ENCODE measurements at places on chromosomes 4 and X. TPM values are rescaled to one million over a fixed set of nuclear protein-coding genes. Genes with fewer than 3 reads are reported as not detected.

DNA sequence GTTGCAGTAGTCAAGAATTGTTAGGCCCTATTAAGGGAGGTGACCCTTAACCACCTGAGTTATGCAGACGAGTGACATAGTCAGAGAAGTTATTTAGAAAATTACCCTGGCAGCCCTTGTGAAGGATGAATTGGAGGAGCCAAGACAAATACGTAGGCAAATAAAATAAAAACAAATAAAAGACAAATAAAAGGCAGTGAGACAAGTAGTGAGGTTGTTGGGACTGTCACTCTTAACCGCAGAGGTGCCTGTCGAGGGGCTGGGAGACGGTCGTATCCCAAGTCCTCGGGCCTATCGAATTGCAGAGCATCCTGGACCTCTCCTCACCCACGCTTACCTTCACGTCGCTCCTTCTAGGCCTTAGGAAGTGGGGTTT, 58.0 kb upstream of the ZC4H2 start:
- peak overlapping the region; percentile 55 for H3K4me3 ChIP-seq
- DNase-seq = no peak
- no peaks in the 10 kb centered on the region for H3K36me3 ChIP-seq
- H3K27me3 ChIP-seq = no peaks in the 10 kb centered on the region
- no peaks in the 10 kb centered on the region for H3K4me1 ChIP-seq
- peak overlapping the region; percentile 73 for H3K27ac ChIP-seq

GRCh38 chrX:71168134-71168533, 23.5 kb downstream of the NLGN3 start:
- no peaks in the 10 kb centered on the region for H3K27me3 ChIP-seq
- H3K36me3 ChIP-seq = no peaks in the 10 kb centered on the region
- no peak overlapping the region for H3K4me3 ChIP-seq
- no peaks in the 10 kb centered on the region for H3K4me1 ChIP-seq
- DNase-seq = no peak

Gene TMEM47
- total RNA-seq = 287 TPM

Gene CSAG3
- not detected for total RNA-seq

Gene ERVMER34-1
- 0.13 TPM for total RNA-seq

- no peak overlapping the region for H3K4me3 ChIP-seq
- H3K4me1 ChIP-seq = peaks cover 6% of the 10 kb centered on the region
- H3K27me3 ChIP-seq = no peaks in the 10 kb centered on the region
- H3K27ac ChIP-seq = peak overlapping the region; percentile 28
- no peaks in the 10 kb centered on the region for H3K36me3 ChIP-seq
Measured at GRCh38 chr4:169243825-169244609, 26.7 kb downstream of the SH3RF1 start.

DNA sequence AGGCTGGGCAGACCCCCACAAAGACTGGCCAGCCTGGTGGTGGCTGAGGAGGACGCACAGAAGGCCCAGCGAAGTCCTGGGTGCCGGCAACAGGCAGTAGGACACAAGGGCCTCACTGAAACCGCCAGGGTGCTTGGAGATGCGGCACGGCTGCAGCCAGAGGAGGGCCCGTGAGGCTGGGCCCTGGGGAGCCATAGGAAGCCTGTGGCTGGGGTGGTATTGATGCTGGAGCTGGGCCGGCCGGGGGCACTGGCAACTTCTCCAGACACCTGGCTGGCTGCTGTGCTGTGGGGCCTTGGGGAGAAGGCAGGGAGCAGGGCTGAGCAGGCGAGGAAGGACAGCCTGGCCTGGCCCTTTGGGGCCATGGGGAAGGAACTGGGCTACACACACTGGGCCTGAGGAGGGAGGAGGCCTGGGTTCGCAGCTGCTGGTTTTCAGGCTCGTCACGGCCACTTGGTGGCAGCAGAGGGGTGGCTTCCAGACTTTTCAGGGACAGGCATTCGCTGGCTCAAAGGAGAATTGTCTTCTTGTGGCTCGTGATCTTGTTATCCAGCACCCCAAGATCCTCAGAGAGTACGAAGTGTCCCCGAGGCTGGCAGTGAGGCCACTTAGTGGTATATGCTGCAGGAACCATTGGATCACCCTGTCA, 37.2 kb downstream of the ATP2B3 start:
- no peak overlapping the region for H3K27ac ChIP-seq
- H3K4me3 ChIP-seq = no peak overlapping the region
- H3K36me3 ChIP-seq = no peaks in the 10 kb centered on the region
- H3K4me1 ChIP-seq = no peaks in the 10 kb centered on the region
- DNase-seq = peak; percentile 87

- H3K36me3 ChIP-seq = no peaks in the 10 kb centered on the region
- no peak overlapping the region for H3K4me3 ChIP-seq
- H3K27me3 ChIP-seq = no peaks in the 10 kb centered on the region
- no peak overlapping the region for H3K27ac ChIP-seq
Measured at GRCh38 chrX:139112432-139112831, 400.9 kb upstream of the FGF13 start.

DNA sequence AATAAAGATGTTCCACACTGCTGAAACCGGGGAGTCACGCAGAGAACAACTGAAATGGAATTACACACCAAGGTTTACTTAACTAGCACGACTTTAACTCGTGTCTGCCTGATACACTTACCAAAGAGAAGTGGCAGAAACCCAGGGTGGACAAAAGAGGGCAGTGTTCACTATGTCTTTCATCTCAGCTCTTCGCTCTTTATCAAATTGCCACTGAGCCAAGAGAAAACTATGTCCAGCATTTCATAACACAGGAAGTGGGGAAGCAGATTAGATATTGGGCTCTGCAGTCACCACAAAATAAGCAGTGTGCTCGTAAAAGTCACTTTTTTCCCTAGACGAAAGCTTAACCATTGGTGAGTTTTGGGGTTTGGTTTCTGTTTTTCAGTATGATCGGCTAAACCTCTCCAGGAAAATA, 155.7 kb downstream of the CHIC2 start:
- DNase-seq = no peak
- H3K36me3 ChIP-seq = no peaks in the 10 kb centered on the region
- peak overlapping the region; percentile 76 for H3K4me3 ChIP-seq
- peak overlapping the region; percentile 51 for H3K27ac ChIP-seq
- no peaks in the 10 kb centered on the region for H3K27me3 ChIP-seq

DNA sequence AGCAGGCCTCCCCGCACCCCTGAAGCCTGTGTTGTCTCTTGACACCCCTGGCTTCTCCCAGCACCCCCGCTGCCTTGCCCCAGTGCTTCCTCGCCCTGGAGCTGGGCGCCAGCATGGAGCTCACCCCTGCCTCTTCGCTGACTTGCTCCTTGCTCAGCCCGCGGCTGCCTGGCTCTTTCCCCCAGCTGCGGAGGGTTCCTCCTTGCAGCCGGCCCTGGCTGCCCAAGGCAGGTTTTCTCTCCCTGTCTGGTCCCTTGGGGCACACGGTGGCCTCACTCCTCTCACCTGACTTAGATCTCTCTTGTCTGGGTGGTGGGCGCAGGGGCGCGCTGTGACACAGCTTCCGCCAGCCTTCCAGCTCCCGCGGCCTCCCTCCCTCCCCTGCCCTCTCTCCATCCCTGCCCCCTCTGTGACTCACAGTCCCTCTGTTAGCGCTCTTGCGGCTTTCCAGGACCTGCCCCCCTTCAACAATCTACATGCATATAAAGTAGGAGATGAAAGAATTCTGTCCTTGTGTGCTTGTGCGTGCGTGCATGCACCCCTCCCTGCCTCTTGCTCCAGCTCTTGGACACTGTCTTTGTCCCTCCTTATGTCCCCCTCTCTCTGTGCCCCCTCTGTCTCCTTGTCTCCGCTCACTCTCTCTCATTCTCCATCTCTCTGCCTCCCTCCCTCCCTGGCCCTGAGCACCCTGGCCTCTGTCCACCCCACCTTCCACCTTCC, 2.2 kb downstream of the PLXNB3 start:
- H3K4me1 ChIP-seq = no peaks in the 10 kb centered on the region
- no peak overlapping the region for H3K27ac ChIP-seq
- no peaks in the 10 kb centered on the region for H3K36me3 ChIP-seq
- H3K4me3 ChIP-seq = no peak overlapping the region
- peak; percentile 52 for DNase-seq

DNA sequence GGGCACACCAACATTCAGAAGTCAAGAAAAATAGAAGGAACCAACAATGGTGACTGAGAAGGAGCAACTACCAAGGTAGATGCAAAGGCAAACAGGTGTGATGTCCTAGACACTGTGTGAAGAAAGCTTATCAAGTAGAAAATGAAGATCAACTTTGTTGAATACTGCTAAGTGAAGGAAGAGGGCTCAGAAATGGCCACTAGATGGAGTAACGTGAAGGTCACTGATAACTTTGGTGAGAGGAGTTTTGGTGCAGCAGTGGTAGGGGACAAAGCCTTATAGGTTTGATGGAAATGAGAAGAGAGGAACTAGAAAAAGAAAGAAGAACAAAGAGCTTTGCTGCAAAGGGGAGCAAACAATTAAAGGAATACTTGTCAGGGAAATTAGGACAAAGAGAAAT, 23.5 kb downstream of the OTC start:
- H3K36me3 ChIP-seq = no peaks in the 10 kb centered on the region
- no peak overlapping the region for H3K27ac ChIP-seq
- no peak overlapping the region for H3K4me3 ChIP-seq
- DNase-seq = no peak
- no peaks in the 10 kb centered on the region for H3K27me3 ChIP-seq

GRCh38 chr4:70666369-70666768, at the start of gene JCHAIN:
JCHAIN (minus strand) TSS chr4:70666508; CDS start chr4:70666490, 18 bp downstream.
- H3K27ac ChIP-seq = no peak within 1 kb of the TSS
- no peaks in the 10 kb centered on the region for H3K4me1 ChIP-seq
- H3K4me3 ChIP-seq = no peak within 1 kb of the TSS

DNA sequence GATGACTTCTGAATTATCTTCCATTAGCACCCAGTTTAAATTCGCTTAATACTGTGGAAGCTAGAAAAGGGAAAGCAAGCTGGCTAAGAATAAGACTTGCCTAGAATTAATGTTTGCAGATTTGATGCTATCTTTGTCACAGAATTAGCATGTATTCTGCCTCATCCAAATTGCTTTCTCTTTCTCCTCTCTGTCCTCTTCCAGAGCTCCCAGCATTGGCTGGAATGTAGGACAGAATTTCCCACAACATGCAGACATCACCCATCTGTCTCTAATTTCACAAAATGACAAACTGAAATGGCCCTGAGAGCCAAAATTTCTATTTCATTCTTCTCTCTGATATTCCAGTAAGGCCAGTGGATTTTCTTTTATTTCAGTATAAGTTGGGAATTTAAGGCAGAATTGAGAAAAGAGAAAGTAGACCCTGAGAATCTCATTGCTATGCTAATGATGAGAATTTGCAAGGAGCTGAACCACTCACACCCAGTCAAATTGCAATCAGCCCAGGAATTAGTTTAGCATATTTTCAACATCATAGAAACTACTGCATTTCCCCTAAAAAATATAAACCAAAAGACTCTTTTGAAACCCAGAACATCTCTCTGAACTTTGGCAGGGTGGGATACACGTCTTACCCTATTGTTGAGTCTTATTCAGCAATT, 188.8 kb downstream of the RCHY1 start:
- no peak overlapping the region for H3K27ac ChIP-seq
- H3K27me3 ChIP-seq = no peaks in the 10 kb centered on the region
- peaks cover 5% of the 10 kb centered on the region for H3K4me1 ChIP-seq
- DNase-seq = no peak

Gene AIFM1
- total RNA-seq = 16.8 TPM

- H3K4me1 ChIP-seq = no peaks in the 10 kb centered on the region
- no peak overlapping the region for H3K4me3 ChIP-seq
- no peak for DNase-seq
- H3K27ac ChIP-seq = no peak overlapping the region
- H3K27me3 ChIP-seq = peaks cover 2% of the 10 kb centered on the region
- H3K36me3 ChIP-seq = no peaks in the 10 kb centered on the region
Measured at GRCh38 chr4:6499238-6499600, 26.8 kb upstream of the PPP2R2C start.

Gene MID2
- 23.3 TPM for total RNA-seq

GRCh38 chr4:6199422-6199921, 877 bp downstream of the JAKMIP1 start:
- H3K27ac ChIP-seq = no peak overlapping the region
- H3K27me3 ChIP-seq = no peaks in the 10 kb centered on the region
- no peak overlapping the region for H3K4me3 ChIP-seq
- H3K36me3 ChIP-seq = no peaks in the 10 kb centered on the region
- DNase-seq = no peak
- no peaks in the 10 kb centered on the region for H3K4me1 ChIP-seq

DNA sequence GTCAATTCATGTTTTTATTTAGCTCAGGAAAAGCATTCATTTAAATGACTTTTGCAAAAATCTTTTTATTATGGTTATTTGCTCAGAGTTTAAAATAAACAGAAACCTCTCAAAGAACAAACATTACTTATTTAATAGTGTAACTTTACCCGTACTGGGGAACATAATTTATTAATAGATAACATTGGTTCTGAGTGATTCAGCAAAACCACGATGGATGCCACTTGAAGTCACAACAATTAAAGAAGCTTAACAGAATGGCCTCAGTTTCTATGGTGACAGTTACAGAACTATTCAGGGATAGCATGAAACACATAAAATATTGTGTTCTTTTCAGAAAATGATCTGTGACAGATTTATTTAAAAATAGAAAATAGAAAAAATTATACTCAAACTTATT, 368.7 kb downstream of the CCSER1 start:
- no peaks in the 10 kb centered on the region for H3K36me3 ChIP-seq
- no peaks in the 10 kb centered on the region for H3K27me3 ChIP-seq
- H3K4me1 ChIP-seq = no peaks in the 10 kb centered on the region
- no peak for DNase-seq
- H3K27ac ChIP-seq = no peak overlapping the region
- H3K4me3 ChIP-seq = no peak overlapping the region

Gene FOXR2
- not detected for total RNA-seq

DNA sequence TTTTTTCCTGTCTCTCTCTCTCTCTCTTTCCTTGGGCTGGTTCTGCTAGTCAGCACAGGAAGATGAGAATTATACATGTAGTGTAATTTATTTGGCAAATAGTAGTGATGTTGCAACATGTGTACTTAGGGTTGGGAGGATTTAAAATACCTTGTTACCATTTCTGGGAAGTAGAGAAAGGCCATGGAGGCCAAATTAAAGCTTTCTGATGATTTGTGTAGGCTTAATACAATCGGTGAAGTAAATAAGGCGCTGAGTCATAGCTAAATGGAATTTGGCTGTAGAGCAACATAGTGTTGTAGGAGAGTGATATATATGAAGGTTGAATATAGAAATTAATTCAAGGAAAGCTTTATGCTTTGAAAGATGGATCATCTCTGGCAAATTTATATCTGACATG, 295.3 kb downstream of the GRID2 start:
- no peak for DNase-seq
- no peaks in the 10 kb centered on the region for H3K4me1 ChIP-seq

GRCh38 chrX:70039758-70040157, 10.0 kb downstream of the AWAT2 start:
- H3K27ac ChIP-seq = no peak overlapping the region
- no peak for DNase-seq
- no peaks in the 10 kb centered on the region for H3K4me1 ChIP-seq
- H3K4me3 ChIP-seq = no peak overlapping the region

DNA sequence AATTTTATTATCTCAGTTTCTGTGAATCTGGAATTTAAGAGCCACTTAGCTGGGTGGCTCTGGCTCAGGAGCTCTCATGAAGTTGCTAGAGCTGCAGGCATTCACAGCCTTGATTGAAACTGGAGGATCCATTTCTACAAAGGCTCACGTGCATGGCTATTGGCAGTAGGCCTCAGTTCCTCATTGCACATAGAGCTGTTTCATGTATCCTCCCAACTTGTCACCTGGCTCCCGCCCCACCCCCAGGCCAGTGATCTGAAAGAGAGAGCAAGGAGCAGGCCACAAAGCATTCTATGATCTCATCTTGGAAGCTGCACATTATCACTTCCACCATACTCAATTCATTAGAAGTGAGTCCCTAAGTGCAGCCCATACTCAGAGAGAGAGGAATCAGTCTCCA, 18.5 kb upstream of the AP1AR start:
- H3K4me3 ChIP-seq = no peak overlapping the region
- no peaks in the 10 kb centered on the region for H3K4me1 ChIP-seq
- no peak for DNase-seq

- H3K4me3 ChIP-seq = no peak overlapping the region
- no peaks in the 10 kb centered on the region for H3K4me1 ChIP-seq
- H3K27ac ChIP-seq = no peak overlapping the region
- peaks cover 3% of the 10 kb centered on the region for H3K27me3 ChIP-seq
- H3K36me3 ChIP-seq = no peaks in the 10 kb centered on the region
Measured at GRCh38 chr4:108417923-108418322, 202.5 kb upstream of the RPL34 start.
